ENCODE measurements at places on chromosomes 5 and 9.

GRCh38 chr9:111036429-111036789 lies 1.9 kb downstream of the LPAR1 start:
- no peak for DNase-seq

DNA sequence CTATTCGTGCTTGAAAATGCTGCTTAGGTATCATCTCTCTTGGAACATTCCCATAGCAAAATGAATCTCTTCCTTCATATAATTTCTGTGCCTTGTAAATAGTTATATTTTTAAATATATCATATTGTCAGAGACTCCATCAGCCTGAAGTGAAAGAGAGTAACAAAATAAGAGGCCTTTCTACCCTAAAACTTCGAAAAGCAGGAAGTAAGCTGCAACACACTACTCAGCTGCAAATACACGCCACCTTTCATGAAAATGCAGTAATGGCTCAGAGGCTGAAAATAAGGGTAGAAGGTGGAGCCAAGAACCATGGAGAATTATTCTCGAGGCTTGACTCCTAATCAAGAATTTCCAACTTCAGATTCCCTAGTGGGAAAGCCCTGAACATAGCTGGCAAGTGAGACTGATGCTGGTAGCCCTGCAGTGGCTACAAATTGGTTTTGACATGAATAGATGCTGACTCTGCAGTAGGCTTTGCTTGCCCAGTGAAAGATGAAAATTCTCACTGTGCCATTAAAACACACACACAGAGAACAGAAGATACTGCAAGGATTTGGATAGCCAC lies 30.2 kb upstream of the PTGER4 start:
- no peak for DNase-seq

DNA sequence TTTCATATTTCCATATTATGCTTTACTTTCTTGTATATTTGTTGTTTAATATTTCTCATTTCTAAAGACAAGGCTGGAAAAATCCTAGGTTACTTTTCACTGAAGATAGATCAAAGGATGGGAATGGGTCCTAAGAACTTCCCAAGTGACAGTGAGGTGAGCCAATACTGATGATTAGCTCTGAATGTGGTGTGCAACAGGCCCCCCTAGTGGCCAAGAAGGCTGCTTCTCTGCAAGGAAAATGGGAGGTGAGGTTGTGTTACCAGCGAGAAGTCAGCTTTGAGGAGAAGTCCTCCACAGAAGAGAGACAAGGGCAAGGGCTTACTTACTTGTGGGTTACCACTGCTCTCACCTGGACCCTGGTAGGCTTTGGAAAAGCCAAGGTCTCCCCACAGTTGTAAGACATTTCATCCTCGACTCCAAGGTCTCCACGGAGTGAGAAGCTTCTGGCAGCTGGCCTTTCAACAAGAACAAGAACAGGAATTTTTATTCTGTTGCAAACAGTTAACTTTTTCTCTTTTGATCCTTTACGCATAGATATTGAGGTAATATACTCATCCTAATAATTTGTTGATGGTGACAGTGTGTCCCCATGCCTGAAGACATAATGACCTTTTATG lies 69.9 kb downstream of the MAMDC2 start:
- no peak for DNase-seq

DNA sequence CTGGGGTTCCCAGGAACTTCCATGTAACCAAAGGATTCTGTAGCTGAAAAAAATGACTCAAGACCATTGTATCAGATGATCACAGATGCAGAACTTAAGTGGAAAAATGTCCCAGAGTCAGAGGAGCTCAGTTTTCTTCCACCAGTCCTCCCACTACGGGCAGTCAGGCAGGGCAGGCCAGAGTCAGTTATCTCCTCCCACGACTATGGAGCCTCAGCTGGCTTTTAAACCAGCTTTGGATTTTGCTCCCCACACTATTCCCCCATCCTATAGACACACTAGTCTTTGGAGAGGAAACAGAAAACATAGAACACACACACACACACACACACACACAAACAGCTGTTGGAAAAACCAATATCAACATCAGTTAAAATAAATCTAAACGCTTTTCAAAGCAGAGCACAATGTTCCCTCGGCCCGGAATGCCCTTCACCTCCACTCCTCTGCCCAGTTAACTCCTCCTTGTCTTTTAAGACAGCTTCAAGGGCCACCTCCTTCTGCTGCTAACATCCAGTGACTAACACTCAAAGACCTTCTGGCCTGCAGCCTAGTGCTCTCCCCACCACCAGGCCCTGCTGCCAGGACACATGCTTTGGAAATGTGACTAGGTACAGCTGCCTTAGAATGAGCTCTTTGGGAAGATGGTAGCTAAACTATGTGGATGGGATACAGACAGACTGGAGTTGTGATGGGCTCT lies 56.8 kb downstream of the NIPAL4 start:
- no peak for DNase-seq

DNA sequence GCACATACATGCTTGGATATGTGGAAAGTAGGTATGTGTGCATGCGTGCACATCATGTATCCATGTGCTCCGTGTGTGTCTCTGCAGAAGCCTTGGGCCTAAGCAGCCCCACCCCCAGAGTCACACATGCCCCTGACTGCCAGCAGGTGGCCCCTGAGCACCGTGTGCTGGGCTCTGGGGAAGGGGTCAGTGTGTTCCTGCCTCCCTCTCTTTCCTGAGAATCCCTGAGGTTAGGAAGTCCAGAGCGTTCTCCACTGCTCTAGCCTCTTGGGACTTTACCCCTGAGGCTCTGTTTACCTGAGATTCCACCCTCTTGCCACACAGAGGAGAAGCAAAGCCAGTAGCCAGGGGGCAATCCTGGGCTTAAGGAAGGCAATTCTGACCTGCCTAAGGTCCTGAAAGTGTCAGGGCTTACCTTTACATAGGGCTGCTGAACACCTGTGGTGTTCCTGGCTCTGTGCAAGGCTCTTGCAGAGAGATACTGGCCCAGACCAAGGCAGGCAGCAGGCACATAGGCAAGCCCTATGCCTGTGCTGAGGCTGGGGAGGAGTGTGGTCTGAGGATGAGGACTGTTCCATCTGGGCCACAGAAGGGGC lies 207.3 kb downstream of the TMEM38B start:
- peak; percentile 25 for DNase-seq

GRCh38 chr5:58606064-58606463 lies 23.2 kb downstream of the RAB3C start:
- DNase-seq = no peak

GRCh38 chr5:157603333-157604190 lies 28.0 kb upstream of the ADAM19 start:
- DNase-seq = no peak

- no peak for DNase-seq
Measured at GRCh38 chr9:131918481-131918880, 161.2 kb downstream of the MED27 start.

Data from NCI-H2107 (cell line).